ENCODE measurements at places on chromosomes 6 and 20.
A peak's percentile ranks its signal among the peaks of the same experiment; 100 is the strongest.

- no peak overlapping the region for H3K27ac ChIP-seq
- H3K36me3 ChIP-seq = peaks cover 68% of the 10 kb centered on the region
- H3K4me1 ChIP-seq = peaks cover 53% of the 10 kb centered on the region
- H3K4me3 ChIP-seq = no peak overlapping the region
- DNase-seq = no peak
Observed at GRCh38 chr6:161035981-161036263, 44.4 kb downstream of the MAP3K4 start.

- no peak within 1 kb of the TSS for H3K4me3 ChIP-seq
- no peaks in the 10 kb centered on the region for H3K36me3 ChIP-seq
- DNase-seq = no peak
- H3K27ac ChIP-seq = peak within 1 kb of the TSS; percentile 40
- H3K4me1 ChIP-seq = peaks cover 8% of the 10 kb centered on the region
- H3K27me3 ChIP-seq = peaks cover 63% of the 10 kb centered on the region
Observed at GRCh38 chr6:165662749-165663376, at the start of gene PDE10A. TSS of gene PDE10A (minus strand) at chr6:165663241. CDS start at chr6:165662811, 430 bp downstream.

DNA sequence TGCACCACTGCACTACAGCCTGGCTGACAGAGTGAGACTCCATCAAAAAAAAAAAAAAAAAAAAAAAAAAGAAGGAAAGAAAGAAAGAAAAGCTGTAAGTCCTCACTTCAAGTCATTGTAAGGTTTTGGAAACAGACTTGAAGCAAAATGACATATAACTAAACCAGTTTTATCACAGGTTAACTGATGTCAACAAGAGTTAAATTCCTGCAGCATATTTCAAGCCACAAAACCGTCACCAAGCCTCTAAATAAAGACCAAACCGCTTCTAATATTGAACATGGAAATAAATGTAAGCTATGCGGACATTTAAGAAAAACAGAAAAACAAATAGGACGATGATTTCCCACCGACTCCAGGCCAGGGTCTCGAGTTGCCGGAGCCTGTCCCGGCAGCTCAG is 88.9 kb upstream of the RPS6KA2 start:
- no peak for DNase-seq
- no peak overlapping the region for H3K4me3 ChIP-seq
- H3K27me3 ChIP-seq = no peaks in the 10 kb centered on the region
- H3K27ac ChIP-seq = no peak overlapping the region

DNA sequence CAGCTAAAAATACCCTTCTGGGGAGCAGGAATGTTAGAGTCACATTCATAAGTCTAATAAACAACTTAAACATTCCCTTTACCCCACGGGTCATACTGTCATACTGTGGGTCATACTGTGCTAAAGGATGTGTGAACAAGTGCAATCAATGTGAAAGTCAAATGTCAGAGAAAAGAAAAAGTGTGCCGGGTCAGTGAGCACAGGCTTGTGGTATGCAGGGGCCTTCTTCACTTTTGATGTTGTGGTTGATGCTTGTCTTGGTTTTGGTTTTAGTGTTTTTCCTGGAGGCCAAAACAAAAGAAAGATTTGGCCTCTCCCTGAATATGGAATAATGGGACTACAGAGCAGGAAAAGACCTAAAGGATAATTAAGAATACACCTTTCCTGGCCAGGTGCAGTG is 267.9 kb upstream of the PLN start:
- no peak overlapping the region for H3K4me3 ChIP-seq
- H3K4me1 ChIP-seq = peaks cover 4% of the 10 kb centered on the region
- no peaks in the 10 kb centered on the region for H3K36me3 ChIP-seq
- no peak for DNase-seq
- peaks cover 16% of the 10 kb centered on the region for H3K27me3 ChIP-seq

DNA sequence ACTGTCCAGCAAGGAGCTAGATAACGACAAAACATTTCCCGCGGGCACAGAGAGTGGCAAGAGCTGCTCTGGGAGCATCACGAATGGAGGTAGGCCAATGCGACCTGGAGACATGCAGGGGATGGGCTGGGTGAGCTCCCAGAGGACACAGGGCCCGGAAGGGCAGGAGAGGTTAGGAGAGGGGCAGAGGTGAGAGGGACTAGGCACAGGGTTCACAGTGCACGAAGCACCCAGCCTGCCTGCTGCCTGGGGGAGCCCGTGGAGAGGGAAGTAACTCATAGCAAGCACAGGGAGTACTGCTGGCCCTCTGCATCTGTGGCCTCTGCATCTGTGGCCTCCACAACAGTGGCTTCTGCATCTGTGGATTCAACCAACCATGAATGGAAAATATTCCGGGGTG is 126.5 kb downstream of the HUS1B start:
- H3K4me3 ChIP-seq = no peak overlapping the region
- no peak for DNase-seq
- peaks cover 47% of the 10 kb centered on the region for H3K36me3 ChIP-seq
- peaks cover 19% of the 10 kb centered on the region for H3K4me1 ChIP-seq
- H3K27me3 ChIP-seq = no peaks in the 10 kb centered on the region
- no peak overlapping the region for H3K27ac ChIP-seq

DNA sequence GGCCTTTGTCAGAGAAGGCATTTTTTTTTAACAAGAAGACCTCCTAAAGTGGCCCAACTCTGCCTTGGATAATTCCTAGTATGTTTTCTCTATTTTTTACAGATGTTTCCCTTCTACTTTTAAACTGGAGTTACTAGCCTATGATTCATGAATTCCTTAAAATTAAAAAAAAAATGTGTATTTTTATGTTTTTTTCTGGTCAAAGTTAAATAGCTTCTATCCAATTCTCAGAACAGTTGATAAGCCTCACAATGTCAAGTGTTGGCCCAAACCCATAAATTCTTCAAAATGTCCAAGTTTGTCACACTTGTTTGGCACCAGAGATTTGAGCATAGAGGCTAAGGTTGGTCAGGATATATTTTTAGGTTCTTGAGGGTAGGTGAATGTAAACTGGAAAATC is 64.0 kb downstream of the JAG1 start:
- no peak for DNase-seq
- peaks cover 57% of the 10 kb centered on the region for H3K36me3 ChIP-seq
- no peak overlapping the region for H3K4me3 ChIP-seq
- H3K4me1 ChIP-seq = no peaks in the 10 kb centered on the region

DNA sequence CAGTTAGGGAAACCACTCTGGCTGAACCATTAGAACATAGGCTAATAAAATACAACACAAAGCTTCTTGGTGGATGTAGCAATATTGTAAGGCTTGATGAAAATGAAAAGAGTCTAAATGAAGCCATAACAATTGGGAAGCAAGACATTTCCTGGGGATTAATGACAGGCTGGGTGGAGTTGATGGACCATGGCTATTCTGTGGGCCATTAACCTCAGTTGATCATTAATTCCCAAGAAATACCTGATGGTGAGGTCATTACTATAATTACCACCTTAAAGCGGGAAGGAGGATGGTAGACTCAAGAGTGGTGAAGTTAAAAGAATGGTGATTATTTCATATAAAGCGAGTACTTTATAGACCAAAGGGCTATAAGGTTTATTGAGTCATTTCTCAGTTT is 455.8 kb upstream of the MAP3K7 start:
- no peak for DNase-seq
- no peaks in the 10 kb centered on the region for H3K4me1 ChIP-seq
- no peak overlapping the region for H3K27ac ChIP-seq
- H3K4me3 ChIP-seq = no peak overlapping the region
- H3K36me3 ChIP-seq = no peaks in the 10 kb centered on the region

- no peaks in the 10 kb centered on the region for H3K4me1 ChIP-seq
- no peak for DNase-seq
- H3K27ac ChIP-seq = no peak overlapping the region
- H3K36me3 ChIP-seq = no peaks in the 10 kb centered on the region
Observed at GRCh38 chr6:40681622-40682021, 94.5 kb upstream of the LRFN2 start.

DNA sequence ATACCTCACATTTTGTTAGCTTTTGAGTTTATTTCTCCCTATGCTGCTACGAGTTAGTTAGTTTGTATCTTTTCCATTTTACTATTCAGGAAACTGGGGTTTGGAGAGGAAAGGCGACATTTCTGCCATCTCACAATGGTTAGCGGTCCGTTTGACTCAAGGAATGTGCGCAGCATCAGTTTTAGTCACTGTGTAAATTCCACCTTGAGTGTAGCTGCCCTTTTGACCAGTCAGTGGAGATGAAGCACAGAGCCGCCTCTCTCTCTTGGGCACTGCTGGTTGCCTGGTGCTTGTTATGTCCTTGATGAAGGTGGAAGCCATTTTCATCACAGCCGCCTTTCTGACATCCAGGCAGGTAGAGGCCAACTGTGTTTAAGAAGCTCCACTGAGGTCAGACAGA is 185.5 kb downstream of the SCP2D1 start:
- no peak overlapping the region for H3K4me3 ChIP-seq
- DNase-seq = no peak
- no peak overlapping the region for H3K27ac ChIP-seq
- H3K36me3 ChIP-seq = no peaks in the 10 kb centered on the region

GRCh38 chr6:106749609-106750008 is 120.2 kb downstream of the QRSL1 start:
- no peaks in the 10 kb centered on the region for H3K4me1 ChIP-seq
- no peak for DNase-seq
- no peak overlapping the region for H3K27ac ChIP-seq

DNA sequence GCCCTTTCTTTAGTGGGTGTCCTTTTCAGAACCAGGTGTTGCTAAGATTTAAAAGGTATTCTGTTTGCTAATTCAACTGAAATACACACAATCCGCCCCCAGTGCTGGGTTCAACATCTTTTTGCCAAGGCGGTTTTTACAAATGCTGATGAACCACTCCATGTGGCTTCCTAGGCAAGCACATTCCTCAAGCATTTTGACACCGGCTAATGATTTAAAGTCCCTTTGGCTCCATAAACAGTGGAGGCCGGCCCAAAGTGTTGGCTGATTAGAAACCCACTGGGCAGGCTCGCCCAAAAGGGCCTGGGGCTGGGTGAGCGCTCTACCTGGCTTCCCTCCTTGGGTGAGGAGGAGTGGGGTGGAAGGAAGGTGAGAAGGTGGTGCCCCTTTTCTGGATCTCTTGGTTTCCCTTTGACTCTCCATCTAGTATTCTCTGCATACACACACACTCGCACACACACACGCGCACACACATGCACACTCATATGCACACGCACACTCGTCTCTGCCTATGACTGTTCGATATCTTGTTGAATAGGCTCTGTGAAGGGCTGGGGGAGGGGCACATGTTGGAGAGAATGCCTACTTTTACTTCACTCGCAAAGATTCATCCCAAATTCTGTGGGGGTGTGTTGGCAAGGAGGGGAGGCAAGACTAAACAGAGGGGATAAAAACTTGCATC is 66.7 kb upstream of the ARMC2 start:
- no peak overlapping the region for H3K27ac ChIP-seq
- peak; percentile 39 for DNase-seq
- H3K4me1 ChIP-seq = peaks cover 12% of the 10 kb centered on the region

DNA sequence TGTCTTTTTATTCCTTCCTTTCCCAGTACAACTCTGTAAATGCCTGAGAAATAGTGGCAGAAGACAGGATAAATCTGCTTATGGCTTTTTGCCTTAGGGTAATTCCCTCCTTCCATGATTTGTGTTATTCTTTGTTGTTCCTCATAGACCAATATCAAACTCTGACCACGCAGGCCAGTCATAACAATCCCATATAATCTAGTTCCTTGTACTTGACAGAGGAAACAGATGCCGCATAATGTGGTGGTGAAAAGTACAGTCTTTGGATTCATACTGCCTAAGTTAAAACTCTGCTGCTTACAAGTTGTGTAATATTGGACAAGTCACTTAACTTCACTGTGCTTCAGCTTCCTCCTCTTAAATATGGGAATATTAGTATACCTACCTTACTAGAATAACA is 8.2 kb upstream of the BAG2 start:
- no peak overlapping the region for H3K4me3 ChIP-seq
- H3K36me3 ChIP-seq = peaks cover 71% of the 10 kb centered on the region

DNA sequence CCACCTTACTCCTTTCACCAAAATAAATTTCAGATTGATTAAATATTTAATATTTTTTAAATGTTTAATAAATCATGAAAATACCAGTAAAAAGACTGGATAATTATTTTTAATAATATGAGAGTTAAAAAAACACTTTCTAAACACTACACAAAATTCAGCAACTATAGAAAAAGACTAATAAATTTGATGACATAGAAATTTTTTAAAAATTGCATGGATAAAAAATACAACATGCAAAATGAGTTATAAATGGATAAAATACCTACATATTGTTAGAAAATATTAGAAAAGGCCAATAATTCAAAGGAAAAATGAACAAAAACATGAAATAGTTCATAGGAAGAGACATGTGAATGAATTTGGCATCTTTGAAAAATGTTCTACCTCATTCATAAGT is 101.0 kb upstream of the EDN1 start:
- no peak overlapping the region for H3K4me3 ChIP-seq
- no peaks in the 10 kb centered on the region for H3K27me3 ChIP-seq

- H3K36me3 ChIP-seq = no peaks in the 10 kb centered on the region
- H3K27ac ChIP-seq = no peak overlapping the region
- H3K27me3 ChIP-seq = peaks cover 40% of the 10 kb centered on the region
- H3K4me1 ChIP-seq = no peaks in the 10 kb centered on the region
Observed at GRCh38 chr6:169886631-169887227, 135.3 kb downstream of the ERMARD start.

DNA sequence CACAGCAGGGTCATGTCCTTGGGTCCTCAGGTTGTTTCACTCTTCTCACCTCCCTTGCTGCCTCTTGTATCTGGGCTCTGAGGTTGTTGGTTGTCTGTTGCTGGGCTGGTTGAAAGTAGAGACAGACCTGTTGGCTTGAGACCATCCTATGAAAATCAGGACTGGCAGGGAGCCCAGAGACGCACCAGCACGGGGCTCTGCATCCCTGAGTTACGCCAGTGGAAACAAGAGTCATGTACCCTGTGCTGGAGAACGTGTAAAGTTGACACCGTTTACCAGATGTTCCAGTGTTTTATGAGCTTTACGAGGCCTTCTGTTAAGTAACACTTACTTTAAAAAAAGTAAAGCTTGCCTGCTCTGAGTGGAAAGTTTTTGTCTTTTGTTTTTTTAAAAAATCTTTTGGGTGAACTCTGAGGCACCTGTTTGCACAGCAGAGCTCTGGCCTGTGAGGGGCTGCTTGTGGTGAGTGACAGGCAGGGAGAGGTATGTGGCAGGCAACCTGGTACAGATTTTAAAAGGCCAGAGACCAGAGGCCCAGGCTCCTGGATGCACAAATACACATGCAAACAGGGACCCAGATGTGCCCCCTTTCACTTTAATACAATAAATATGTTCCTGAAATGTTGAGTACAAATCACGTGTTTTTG is 260.0 kb upstream of the SUPT3H start:
- H3K27me3 ChIP-seq = no peaks in the 10 kb centered on the region
- peaks cover 7% of the 10 kb centered on the region for H3K4me1 ChIP-seq
- no peak overlapping the region for H3K27ac ChIP-seq
- no peaks in the 10 kb centered on the region for H3K36me3 ChIP-seq
- DNase-seq = no peak
- H3K4me3 ChIP-seq = no peak overlapping the region

GRCh38 chr20:53838311-53838868 is 232.0 kb downstream of the BCAS1 start:
- no peaks in the 10 kb centered on the region for H3K36me3 ChIP-seq
- no peaks in the 10 kb centered on the region for H3K27me3 ChIP-seq
- peak overlapping the region; percentile 33 for H3K27ac ChIP-seq

GRCh38 chr6:168858926-168859325 is 394.7 kb downstream of the THBS2 start:
- DNase-seq = no peak
- H3K4me3 ChIP-seq = no peak overlapping the region
- no peak overlapping the region for H3K27ac ChIP-seq
- peaks cover 6% of the 10 kb centered on the region for H3K27me3 ChIP-seq
- no peaks in the 10 kb centered on the region for H3K4me1 ChIP-seq

GRCh38 chr20:3165473-3166337 is 6.0 kb upstream of the FASTKD5 start:
- DNase-seq = no peak
- no peaks in the 10 kb centered on the region for H3K36me3 ChIP-seq
- H3K27ac ChIP-seq = no peak overlapping the region

Measured in activated T-cell treated with anti-CD3 and anti-CD28 coated beads, Interleukin-2, amount 50 U/mL, for 24 hours (primary cell).